CD4-positive, alpha-beta T cell treated with Interleukin-1 beta for 1 hour (primary cell): ENCODE measurements at places on chromosomes 1 and 21.

DNA sequence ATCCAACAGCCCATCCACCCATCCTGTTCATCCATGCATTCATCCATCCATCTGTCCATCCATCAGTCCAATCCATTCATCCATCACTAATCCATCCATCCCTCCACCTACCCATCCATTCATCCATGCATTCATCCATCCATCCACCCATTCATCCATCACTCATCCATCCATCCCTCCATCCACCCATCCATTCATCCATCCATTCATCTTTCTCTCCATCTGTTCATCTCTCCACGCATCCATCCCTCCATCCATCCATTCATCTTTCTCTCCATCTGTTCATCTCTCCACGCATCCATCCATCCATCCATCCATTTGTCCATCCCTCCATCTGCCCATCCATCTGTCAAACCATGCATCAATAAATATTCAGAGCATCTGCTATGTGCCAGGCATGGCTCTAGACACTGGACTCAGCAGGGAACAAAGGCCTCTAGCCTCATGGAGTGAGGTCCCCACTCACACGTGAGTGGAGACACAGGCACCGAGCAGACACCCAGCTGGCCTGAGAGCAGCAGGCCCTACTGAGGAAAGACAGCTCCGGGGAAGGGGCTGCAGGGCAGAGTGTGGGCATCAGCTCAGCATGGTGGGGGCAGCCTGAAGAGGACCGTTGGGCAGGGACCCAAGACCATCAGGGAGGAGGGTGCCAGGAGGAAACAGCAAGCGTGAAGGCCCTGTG, 9.6 kb downstream of the KRTAP10-1 start:
- no peak for DNase-seq

- peak; percentile 8 for DNase-seq
Measured at GRCh38 chr1:222754366-222755139, 17.6 kb downstream of the FAM177B start.

GRCh38 chr1:174913225-174913903, 86.4 kb upstream of the CACYBP start:
- no peak for DNase-seq

GRCh38 chr1:229645324-229645993, 19.4 kb downstream of the URB2 start:
- no peak for DNase-seq

DNA sequence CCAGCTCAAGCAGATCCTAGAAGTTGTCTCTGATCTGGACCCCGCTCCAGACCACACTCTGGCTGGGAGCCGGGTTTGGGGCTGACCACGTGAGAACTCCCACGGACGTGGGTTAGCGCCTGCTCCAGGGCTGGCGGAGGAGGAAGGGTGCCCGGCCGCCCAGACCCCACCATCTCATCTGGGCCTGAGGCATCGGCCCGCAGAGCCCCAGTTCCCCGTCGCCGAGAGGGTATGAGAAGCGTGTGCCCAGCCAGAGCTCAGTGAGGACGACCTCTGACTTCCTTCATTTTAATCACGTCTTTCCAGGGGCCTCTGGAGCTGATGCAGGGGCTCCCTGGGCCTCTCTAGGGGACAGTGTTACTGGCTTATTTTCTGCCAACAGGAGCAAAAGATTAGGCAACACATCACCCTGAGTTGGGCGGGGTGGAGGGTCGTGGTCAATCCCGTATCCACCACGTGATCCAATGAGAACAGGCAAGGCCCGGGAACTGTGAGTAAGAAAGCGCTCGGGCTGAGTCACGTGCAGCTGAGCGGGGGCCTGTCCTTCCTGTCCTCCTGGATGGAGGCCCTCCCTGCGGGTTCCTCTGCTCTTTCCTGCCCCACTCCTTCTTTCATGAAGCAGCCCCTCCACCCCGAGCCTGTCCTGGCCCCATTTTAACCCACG, 81.1 kb downstream of the SIK1 start:
- DNase-seq: peak; percentile 17

- DNase-seq: peak; percentile 36
Measured at GRCh38 chr1:53681977-53682685, 56.8 kb downstream of the GLIS1 start.

DNA sequence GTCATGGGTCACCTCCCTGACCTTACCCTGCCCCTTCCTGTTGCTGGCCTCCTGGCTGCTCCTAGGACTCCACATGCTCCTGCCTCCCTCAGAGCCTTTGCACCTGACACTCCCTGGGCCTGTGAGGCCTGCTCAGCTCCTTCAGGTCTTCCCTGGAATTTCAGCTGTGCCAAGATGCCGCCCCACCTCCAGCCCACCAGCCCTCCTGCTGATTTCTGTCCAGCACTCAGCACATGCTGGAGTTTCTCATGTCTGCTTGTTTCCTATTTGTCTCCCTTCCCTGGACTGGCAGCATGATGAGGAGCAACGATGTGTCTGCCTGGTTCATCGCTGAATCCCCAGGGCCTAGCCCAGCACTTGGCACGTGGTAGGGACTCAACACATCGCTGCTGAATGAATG, 3.0 kb downstream of the MFAP2 start:
- no peak for DNase-seq

- no peak for DNase-seq
Measured at GRCh38 chr21:46118316-46119143, 20.6 kb downstream of the COL6A2 start.

- DNase-seq: no peak
Measured at GRCh38 chr1:96554364-96554763, 167.2 kb upstream of the PTBP2 start.

DNA sequence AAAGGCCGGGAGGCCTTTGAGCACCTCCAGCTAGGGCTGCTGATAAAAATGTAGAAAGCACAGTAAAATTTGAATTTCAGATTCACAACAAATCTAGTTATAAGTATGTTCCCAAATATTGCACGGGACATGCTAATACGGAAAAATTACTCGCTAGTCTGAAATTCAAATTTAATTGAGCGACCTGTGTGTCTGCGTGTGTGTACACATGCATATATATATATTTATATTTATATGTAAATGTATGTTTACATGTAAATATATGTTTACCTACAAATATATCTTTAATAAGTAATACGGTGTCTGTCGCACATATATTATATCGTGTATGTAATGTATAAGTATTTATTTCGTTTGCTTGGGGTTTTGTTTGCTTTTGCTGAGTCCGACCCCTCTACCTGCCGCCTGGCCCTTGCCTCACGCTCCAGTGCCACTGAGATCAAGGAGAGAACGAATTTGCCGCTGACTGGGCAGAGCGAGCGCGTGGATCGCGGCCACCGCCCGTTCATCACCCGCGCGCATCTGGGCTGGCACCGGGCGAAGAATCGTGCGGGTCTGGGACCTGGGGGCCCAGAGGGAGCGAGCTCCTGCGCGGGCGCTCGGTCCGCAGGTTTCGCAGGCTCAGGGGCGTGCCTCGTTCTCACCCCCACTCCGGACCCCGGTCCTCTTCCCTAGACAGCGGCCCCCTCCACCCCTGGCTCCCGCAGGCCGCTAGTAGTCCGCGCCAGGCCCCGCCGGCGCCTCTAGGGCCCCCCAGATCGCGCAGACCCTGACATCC, 534 bp upstream of the WRAP73 start:
- no peak for DNase-seq

DNA sequence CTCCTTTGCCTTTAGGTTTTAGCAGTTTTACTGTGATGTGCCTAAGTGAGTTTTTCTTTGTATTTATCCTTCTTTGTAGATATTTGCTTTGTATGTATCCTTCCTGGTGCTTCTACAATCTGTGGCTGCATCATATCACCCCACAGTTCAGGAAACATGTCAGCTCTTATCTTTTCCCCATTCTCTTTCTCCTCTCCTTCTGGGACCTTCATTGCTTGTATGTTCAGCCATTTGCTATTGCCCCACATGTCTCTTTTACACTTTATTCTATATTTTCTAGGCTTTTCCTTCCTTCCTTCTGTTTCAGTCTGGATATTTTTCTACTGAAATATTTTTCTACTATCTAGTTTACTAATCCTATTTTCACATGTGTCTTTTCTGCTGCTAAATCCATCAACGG, 14.9 kb downstream of the KNCN start:
- DNase-seq: no peak
